ENCODE measurements at places on chromosomes 12 and 14. TPM values are rescaled to one million over a fixed set of nuclear protein-coding genes. Genes with fewer than 3 reads are reported as not detected.

- no peak for DNase-seq
These were observed 30.6 kb downstream of the PPFIBP1 start for GRCh38 chr12:27554421-27555186.

GRCh38 chr12:93573552-93574223, 1.2 kb downstream of the SOCS2 start:
- peak; percentile 38 for DNase-seq

DNA sequence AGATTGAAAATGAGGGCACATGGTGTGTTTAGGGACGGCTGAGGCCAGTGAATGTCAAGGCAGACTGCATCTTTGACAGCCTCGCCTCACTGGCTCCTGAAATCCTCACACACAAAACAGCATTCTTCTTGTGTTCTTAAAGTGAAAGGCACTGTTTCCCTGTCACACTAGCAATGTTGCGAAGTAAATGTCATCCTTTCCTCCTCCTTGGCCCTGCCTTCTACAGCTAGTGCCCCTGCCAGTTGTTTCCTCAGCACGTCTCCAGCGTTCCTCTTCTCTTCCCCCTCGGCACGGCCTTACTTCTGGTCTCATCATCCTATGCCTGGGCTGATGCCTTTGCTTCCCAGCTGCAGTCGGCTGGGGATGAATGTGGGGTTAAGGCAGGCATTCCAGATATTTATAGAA, 129.4 kb upstream of the DNM1L start:
- DNase-seq = no peak

IGF1 gene
- not detected for total RNA-seq

DNA sequence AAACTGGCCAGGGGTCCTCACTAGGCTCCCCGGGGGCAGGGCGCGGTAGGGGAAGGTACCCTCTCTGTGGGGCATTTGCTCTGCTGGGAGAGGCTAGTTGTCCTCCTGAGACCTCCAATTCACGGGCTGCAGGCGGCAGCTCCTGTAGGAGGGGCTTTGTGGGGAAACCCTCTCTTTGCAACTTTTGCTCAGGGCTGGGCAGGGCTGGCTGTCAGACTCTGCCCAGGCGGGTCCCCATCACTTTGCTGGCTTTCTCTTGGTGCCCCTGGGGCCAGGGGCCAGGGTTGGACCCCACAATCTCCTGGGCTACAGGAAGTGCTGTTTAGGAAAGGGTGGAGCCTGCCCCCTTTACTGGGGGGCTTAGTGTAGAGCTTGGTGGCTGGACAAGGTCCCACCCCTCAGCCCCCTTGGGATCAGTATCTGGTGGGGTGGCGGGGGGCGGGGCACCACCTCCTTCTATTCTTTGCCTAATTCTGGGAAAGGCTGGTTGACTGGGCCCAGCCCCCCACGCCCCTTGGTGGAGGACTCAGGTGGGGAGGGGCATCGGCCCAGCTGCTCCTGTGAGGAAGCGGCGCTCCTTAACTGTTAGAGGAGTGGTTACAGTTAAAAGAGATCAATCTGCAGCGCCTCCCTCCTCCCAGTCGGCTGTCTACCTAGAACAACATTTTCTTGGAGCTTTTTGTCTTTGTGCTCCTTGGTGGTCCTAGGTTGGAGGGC, 918.7 kb downstream of the AACS start:
- DNase-seq = peak; percentile 85

GRCh38 chr12:4275870-4276301, 2.3 kb downstream of the CCND2 start:
- DNase-seq = peak; percentile 32

GRCh38 chr12:56661560-56661959, 15.8 kb upstream of the ATP5F1B start:
- no peak for DNase-seq

GRCh38 chr12:113591480-113591974, 119.9 kb upstream of the LHX5 start:
- peak; percentile 80 for DNase-seq

Measured in H7 (cell line).